ENCODE measurements at places on chromosomes 2 and 18. TPM values are rescaled to one million over a fixed set of nuclear protein-coding genes. Genes with fewer than 3 reads are reported as not detected.

The ABHD1 gene
- total RNA-seq = 0.53 TPM

The SLC4A5 gene
- total RNA-seq = 0.16 TPM

The TTC32 gene
- total RNA-seq = 9.3 TPM

The TSGA10 gene
- total RNA-seq = 1.8 TPM

The CD8B2 gene
- not detected for total RNA-seq

The ANKRD30B gene
- 1.4 TPM for total RNA-seq

The ADD2 gene
- 20.1 TPM for total RNA-seq

The EGR4 gene
- total RNA-seq = 0.05 TPM

The XDH gene
- total RNA-seq = 4.3 TPM

The ARHGAP15 gene
- not detected for total RNA-seq

The IL1RL2 gene
- not detected for total RNA-seq

The INHBB gene
- 0.19 TPM for total RNA-seq

The CCDC68 gene
- total RNA-seq = not detected

The PID1 gene
- 0.45 TPM for total RNA-seq
